T-helper 2 cell treated with Interferon-gamma antibody and Interleukin-4, amounts not matched to agents 5 μg/mL and 100 μg/mL, for 36 hours (primary cell): ENCODE measurements at places on chromosomes 11 and 22.

- peak; percentile 25 for DNase-seq
Observed at GRCh38 chr22:36194971-36195370, 6.6 kb downstream of the APOL4 start.

DNA sequence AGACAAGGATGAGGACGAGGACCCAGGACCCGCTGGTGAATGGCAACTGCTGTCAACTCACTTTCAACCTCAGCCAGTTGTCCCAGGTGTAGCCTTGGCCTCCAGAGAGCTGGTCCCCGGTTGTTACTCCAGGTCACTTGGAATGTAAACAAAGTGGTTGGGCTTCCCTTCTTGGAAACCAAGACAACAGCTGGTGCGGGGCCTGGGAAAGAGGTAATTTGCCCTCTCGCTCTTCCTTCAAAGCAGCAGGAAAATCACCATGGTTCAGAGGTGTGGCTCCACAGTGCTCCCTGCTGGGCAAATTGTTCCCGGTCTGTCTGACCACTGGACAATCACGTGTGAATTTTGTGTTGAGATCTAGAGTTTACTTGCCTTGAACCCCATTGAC lies 15.0 kb downstream of the SLC1A2 start:
- no peak for DNase-seq

DNA sequence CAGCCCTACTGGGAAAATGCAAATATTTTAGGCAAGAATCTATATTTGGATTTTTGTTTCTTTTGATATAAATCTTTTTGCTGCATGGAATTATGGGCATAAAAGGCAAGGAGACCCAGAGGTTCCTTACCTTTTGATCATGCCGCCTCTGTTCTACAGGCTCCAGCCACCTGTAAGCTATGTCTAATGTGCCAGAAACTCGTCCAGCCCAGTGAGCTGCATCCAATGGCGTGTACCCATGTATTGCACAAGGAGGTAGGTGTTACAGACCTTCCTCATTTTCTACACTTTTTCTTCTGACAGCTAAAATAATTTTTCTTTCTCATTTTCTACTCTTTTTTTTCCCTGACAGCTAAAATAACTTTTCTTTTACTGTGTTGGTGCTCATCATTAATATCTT lies 8.2 kb upstream of the BACE1-AS start:
- no peak for DNase-seq

DNA sequence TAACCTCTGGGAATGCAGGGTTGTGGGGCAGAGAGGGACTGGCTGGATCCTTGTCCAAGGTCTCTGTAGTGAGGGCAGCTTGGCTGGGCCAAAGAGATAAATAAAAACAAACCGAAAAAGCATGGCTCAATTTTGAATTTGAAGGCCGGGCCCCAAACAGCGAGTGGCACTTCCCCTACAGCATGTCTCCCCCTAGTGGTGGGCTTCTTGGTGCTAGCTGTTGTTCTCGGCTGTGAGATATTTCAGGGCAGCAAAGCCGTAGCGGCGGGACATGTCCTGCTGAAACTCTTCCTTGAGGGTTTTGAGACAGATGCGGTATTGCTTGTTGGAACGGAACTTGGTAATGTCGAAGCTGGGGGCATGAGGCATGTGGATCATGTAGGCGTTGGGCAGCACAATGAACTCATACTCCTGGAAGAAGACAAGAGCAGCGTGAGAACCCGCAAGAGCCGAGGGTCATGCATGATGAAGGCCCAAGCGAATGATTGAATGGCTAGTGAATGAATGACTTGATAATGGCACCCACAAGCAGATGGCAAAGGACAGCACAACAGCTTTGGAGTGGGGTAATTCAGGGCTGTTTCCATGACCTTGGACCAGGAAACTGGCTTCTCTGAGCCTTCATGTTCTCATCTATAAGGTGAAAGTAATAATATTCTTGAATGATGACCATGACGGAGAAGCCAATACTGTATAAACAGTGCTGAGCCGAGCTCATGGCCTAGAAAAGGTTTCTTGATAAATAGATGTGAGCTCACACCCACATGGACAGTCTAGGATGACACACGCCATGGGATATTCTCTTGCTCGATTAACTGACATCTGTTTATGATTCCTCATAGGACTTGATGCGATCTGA lies 216.3 kb upstream of the SYN3 start:
- DNase-seq: no peak

GRCh38 chr11:4017129-4017528 lies 77.5 kb upstream of the RRM1 start:
- no peak for DNase-seq

GRCh38 chr11:75244052-75244814 lies 3.7 kb downstream of the TPBGL start:
- no peak for DNase-seq

DNA sequence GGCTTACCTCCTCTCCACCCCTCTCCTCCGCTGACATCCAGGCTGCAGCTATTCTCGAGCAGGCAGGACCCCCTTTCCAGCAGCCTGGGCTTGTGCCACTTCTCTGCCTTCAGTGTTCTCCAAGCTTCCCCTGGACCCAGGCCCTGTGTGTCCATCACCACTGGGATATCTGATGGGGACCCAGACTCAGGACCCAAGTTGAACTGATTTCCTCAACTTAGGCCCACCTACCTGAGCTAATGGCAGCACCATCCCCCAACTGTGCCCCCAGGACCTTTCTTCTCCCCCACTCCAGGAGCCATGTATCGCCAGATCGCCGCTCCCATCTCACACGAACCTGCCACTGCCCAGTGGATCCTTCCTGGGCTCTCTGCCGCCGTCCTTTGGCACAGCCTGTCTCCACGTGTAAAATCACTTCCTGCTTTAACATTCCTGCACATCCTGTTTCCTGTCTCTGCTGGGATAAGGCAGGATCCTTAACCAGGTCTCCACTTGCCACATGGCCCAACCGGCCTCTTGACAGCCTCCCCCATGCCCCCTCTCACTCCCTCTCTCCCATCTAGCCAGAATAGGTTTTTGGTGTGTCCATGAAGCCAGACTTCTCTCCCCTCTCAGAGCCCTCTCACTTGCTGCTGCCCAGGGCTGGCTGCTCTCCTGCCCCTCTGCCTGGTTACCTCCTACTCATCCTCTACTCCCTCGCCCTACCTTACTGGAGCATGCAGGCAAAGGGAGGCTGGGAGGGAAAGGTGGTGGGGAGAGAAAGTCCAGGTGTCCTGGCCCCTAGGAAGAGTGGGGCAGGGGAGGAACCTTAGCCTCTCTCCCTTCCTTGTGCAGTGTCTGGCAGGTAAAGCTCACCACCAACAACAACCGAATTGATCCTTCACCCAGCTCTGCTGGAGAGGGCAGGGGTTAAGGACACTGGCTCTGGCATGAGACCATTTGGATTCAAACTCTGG lies 9.4 kb downstream of the SPATA19 start:
- no peak for DNase-seq

- no peak for DNase-seq
Observed at GRCh38 chr11:88363648-88364065, 26.1 kb upstream of the CTSC start.

DNA sequence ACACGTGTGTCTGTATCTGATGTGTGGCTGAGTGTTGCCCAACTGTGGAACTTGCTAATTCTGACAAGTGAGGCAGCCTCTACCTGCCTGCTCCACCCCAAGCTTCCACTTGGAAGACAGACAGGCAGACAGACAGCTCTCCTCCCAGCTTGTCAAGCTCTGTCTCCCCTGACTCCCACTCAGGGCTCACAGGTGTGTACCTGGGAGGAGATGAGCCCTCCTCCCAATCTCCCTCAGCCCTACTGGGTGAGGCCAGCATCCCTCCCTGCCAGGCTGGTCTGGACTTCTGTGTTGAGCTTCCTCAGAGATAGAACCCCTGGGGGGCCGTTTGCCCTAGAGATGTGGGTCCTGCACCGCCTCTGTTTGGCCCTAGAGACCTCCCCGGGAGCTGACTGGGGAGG lies 1.0 kb upstream of the CHRM1 start:
- no peak for DNase-seq

DNA sequence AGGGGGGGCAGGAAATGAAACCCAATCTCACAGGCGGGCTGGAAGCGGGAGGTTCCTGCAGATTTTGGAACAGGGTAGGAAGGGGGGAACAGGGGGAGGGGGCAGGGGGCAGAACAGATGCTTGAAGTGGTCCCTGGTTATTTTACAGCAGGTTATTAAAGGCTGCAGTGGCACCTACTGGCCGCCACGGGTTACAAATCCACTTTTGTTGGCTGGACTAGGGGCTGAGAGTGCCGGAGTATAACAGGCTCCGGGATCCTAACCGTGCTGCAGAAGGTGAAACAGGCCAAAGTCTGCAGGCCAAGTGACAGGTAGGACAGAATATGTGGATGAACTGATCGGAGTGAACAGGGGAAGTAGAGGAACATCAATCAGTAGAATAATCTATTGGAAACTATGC lies 2.5 kb downstream of the ROBO3 start:
- no peak for DNase-seq

DNA sequence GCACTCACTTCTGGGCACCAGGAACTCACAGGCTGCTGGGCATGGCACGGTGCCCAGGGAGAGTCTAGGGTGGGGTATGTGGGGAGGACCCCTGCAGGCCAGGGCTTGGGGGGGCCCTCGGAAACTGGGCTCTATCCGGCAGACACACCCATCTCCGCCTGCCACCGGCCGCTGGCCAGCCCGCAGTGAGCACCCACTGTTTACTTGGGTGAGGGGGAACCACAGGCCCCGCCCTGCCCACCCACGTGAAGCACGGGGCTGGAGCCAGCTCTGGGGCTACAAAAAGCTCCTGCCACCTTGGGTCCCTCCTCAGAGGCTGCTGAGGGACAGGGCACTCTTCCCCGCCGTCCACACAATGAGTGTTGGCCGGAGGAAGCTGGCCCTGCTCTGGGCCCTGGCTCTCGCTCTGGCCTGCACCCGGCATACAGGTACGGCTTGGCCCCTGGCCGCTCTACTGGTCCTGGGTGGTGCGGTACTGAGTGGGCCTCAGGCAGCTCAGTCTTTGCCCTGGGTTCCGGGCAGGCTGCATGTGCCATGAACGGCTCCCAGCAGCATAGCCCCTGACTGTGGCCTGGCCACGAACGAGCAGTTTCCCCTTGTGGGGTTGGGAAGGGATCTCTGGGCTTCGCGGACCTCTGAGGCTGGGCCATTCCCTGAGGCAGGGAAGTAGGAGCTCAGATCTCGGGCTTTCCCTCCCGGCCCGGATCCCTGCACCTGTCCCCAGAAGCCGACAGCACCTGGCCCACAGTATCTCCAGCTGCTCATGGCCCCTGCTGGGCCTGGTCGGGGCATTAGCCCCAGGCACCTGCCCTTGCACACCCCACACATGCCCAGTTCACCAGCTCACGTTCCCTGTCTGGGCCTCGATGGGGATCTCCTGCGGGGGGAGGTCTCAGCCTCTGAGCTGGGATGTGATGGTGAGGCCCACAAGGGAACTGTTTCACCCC lies at the start of gene MUC5AC:
MUC5AC (plus strand) TSS at position 309 of the 947 bp plus-strand sequence; CDS start at position 356, 47 bp downstream.
- no peak for DNase-seq

DNA sequence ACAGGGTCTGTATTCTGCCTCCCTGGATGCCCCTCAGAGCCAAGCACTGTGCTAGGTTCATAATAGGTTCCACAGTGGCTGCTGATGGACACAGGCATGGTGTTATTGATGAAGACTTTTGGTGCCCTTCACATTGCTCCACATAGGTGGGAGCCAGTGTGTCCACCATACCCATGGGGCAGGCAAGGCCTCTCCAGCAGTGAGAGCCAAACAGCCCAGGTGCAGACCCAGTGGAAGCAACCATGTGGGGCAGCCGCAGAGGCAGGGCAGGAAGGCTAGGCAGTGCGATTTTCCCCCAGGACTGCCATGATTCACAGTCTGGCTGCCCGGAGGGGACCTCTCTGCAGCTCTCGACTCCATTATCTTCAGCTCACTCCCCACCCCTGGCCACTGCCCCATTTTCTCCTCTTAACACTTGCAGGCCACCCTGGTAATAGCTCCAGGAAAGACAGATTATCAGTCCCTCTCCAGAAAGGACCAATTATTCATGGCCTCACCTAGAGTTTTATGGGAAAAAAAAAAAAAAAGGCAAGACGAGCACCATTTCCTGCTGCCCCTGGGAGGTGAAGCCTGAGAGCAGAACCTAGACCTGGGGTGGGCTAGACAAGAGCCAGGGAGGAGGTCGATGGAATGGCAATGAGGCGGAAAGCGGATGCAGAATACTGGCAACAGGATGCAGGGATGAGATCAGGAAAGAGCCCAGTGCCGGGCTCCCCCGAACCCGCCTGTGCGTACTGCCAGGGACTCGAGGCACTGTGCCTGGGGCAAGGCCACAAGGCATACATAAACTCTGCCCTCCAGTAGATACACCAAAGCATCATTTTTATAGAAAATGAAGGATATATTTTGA lies 343.0 kb upstream of the NCAM1 start:
- DNase-seq: no peak

- no peak for DNase-seq
Observed at GRCh38 chr22:42685941-42686653, 34.6 kb downstream of the A4GALT start.

DNA sequence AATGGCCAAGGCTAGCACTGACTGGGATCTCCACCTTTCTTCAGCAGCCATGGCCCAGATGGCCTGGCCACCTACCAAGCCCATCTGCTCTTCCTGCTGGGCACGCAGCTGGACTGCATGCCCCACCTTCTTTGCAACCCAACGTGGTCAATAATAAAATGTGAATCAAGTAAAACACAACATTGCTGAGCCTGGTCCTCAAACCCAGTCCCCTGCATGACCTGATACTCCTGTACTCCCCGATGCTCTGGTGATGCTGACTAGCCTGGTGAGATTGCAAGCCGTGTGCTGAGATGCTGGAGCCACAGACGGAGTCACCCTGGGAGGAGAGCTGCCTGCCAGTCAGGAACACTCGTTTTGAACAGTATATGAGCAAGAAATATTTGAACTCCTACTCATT lies 34.0 kb downstream of the PARVG start:
- DNase-seq: no peak

DNA sequence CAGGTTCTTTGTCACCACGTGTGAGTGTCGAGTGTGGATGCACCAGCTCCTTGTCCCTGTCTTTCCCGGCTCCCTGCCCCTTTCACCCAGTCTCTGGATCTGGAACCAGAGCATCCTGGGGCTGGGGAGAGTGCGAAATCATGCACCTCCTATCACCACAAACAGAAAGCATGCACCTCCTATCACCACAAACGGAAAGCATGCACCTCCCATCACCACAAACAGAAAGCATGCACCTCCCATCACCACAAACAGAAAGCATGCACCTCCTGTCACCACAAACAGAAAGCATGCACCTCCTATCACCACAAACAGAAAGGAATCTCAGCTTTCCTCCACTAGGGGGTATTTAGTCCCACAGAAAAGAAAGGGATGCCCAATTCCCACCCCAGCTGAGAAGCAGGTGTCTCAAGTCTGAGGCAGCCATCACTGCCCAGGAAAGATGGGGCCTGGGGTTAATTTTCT lies 5.9 kb upstream of the GLB1L3 start:
- peak; percentile 33 for DNase-seq

- no peak for DNase-seq
Observed at GRCh38 chr11:114395736-114396135, 4.6 kb downstream of the C11orf71 start.

GRCh38 chr11:28011813-28012212 lies 96.1 kb downstream of the KIF18A start:
- no peak for DNase-seq
